ENCODE measurements at places on chromosomes 13 and 19.

DNA sequence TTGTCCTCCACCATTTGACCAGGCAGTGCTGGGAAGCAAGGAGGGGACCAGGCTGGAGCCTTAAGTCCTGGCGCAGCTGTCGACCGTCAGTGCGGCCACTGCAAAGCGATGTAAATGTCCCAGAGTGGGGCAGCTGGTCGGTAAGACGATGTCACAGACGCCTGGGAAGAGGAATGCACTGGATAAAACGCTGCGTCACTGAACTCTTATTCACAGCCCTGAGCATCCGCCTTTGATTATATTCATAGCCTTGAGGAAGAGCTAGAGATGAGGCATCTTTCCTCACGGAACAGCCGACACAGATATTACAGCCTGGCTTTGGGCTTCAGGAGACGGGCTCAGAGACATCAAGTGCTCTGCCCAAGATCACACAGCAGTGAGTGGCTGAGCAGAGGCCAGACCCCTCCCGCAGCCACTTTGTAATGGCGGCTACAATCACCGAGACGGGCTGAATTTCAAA lies 17.6 kb upstream of the TUBGCP3 start:
- DNase-seq: no peak

GRCh38 chr19:17579661-17580244 lies 24.3 kb downstream of the COLGALT1 start:
- DNase-seq: no peak

- DNase-seq: no peak
These were observed 125.2 kb downstream of the LMO7 start for GRCh38 chr13:75761369-75761768.

DNA sequence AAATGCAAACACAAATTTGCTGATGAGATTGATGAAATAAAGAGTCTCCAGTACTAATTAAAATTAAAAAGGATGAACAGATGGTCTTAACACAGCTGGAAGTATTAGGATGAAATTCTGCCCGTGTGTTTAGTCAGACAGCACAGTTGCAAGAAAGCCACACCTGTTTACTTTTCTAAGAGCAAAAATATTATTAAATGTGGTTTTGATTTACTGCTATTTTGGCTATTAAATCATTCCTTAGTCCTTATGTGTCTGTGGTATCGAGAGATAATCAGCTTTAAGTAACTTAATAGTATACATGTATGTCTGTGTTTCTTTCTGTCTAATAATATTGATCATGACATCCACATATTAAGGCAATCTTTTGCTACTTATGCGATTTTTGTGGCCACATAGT lies 494.9 kb downstream of the GPC6 start:
- DNase-seq: no peak

DNA sequence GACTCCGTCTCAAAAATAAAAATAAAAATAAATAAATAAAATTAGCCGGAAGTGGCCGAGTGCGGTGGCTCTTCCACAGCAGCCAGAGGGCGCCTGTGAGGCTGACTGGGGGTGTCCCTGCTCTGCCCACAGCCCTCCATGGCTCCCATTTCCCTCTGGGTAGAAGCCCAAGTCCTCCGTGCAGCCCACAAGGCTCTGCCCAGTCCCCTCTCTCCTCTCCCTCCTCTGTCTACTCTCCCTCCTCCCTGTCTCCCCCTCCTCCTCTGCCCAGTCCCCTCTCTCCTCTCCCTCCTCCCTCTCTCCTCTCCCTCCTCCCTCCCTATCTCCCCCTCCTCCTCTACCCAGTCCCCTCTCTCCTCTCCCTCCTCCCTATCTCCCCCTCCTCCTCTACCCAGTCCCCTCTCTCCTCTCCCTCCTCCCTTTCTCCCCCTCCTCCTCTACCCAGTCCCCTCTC lies 20.4 kb downstream of the MISP start:
- DNase-seq: peak; percentile 21

- DNase-seq: no peak
These were observed 28.0 kb downstream of the SPRY2 start for GRCh38 chr13:80312967-80313366.

- no peak for DNase-seq
These were observed 606.0 kb downstream of the EFNB2 start for GRCh38 chr13:105929505-105929904.

Data from stimulated activated CD4-positive, alpha-beta T cell treated with anti-CD3 and anti-CD28 coated beads, Interleukin-12 subunit alpha, Interleukin-12 subunit beta, amount 100 ng/mL, for 4 hours (primary cell).